ENCODE measurements at places on chromosomes 16 and 17.

DNA sequence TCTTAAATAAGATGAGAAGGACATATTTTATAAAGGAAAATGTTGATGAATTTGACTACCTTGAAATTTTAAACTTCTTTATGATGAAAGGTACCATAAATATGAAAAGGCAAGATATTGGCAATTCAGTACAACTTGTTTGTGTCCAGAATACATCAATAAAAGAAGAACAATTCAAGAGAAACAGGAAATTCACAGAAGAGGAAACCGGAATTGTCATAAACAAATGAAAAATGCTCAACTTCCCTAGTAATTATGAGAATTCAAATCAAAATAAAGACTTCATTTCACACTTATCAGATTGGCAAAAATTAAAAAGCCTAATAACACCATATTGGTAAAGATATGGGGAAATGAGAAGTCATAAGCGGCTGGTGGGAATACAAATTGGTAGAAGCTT is 54.3 kb downstream of the WSB1 start:
- DNase-seq, result no peak

GRCh38 chr16:1790611-1791255 is 2.8 kb downstream of the IGFALS start:
- no peak for DNase-seq

DNA sequence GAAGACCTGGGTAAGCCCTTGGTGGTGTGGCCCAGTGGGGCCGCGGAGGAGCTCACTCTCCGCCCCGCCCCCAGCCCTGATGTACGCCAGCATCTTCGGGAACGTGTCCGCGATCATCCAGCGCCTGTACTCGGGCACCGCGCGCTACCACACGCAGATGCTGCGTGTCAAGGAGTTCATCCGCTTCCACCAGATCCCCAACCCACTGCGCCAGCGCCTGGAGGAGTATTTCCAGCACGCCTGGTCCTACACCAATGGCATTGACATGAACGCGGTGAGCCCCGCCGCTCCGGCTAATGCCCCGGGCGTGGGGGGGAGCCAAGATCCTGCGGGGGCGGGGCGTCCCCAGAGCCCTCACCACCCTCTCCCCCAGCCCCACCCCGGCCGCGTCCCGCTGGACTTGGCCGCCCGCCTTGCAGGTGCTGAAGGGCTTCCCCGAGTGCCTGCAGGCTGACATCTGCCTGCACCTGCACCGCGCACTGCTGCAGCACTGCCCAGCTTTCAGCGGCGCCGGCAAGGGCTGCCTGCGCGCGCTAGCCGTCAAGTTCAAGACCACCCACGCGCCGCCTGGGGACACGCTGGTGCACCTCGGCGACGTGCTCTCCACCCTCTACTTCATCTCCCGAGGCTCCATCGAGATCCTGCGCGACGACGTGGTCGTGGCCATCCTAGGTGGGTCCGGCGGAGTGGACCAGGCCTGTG is 12.1 kb upstream of the DCAF7 start:
- DNase-seq, result no peak

DNA sequence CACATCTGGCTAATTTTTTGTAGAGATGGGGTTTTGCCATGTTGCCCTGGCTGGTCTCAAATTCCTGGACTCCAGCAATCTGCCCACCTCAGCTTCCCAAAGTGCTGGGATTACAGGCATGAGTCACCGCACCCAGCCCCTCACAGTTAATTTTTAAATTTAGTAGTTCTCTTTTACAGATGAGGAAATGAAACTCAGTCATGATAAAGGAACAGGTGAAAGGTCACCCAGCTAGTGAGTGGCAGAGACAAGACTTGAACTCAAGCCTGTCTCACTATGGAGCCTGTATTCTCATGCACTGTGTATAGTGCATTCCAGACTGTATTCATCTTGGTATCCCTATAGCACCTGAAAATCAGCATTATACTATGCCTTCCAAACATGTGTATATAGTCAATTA is 77.1 kb upstream of the WSB1 start:
- no peak for DNase-seq

DNA sequence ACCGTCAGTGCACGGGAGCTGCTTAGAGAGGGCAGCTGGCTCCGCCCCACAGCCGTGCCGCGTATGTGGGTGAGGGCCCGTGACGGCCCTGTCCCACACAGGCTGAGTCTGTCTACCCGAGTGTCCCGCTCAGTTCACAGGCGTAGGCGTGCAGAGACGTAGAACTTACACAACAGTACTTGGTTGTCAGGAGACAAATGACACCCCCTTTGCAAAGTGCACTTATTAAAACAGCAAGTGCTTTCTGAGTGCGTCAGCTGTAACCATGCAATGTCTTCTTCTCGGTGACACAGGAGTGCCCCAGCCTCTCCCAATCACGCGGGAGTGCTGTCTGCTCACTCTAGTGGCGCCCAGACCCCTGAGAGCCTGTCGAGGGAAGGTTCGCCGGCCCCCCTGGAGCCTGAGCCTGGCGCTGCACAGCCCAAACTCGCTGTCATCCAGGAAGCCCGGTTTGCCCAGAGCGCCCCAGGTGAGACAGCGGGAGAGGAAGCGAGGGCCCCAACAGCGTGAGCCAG is 64.2 kb downstream of the FOXK2 start:
- DNase-seq, result no peak

- no peak for DNase-seq
Observed at GRCh38 chr17:3447625-3448024, 14.0 kb upstream of the OR1E2 start.

DNA sequence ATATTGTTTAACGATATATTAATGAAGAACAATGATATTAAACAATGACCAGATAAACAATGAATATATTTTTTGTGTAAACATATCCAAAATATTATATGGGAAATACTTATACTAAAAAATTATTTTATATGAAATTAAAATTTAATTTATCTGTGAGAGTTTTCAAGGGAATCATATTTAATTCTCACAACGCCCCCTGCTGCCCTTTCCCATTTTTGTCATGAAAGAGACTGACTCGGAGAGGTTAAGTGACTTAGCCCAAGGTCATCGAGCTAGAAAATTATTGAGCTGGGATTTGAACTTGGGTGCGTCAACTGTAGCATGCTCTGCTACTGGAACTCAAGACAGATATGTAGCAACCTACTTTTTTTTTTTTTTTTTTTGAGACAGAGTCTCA is 7.2 kb upstream of the MYCBPAP start:
- DNase-seq, result no peak

DNA sequence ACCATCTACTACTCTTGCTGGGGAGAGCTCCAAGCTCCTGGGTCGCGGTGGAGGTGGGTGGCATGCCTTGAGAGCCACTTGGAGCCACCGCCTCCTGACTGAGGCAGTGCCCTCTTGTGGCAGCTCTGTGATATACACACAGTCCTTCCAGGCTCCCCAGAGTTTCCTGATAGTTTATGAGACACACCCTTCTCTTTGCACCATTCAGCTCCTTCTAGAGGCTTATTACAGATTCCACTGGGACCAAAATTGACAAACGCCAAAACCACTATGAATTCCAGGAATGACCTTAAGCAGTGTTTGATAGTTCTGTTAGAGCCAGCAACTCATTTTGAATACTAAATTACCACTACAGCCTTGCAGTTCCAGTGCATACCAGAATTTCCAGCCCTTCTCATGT is 170.1 kb upstream of the CDH13 start:
- DNase-seq, result no peak

DNA sequence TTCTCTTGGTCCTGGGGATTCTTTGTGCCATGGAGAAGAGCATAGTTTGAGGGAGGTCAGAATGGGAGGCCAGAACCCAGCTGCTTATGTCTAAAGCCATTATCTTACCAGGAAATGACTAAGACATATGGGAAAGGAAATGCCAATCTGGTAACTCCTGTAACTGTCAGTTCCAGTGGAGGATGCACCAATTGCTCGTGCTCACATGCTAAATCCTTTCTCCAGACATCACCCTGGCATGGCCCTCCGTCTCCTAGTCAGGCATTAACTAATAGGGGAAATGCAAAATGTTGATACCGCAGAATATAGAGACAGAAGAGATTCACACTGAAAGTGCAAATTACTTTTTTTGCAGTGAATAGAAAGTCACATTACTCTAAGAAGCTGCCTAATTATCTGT is 255.6 kb upstream of the HSBP1 start:
- no peak for DNase-seq

GRCh38 chr16:11109566-11109965 is 146.4 kb downstream of the SOCS1 start:
- no peak for DNase-seq

GRCh38 chr17:12554251-12554650 is 111.4 kb upstream of the MYOCD start:
- DNase-seq, result no peak

DNA sequence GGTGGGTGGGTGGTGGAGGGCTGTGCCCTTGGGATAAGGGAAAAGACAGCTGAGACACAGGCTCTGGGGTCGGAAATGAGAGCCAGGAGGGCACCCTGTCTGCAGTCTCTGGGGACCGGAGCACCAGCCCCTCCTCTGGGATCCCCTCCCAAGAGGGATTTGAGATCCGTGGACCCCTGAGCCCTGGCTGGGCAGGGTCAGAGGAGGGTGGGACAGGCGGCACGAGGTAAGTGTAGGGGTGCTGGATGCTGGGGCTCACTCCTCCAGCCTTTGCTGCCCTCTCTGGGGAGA is 425 bp downstream of the SGSH start:
- DNase-seq, result no peak

GRCh38 chr16:54075446-54075845 is 211.1 kb downstream of the IRX3 start:
- no peak for DNase-seq

- no peak for DNase-seq
Observed at GRCh38 chr17:75877752-75878173, 618 bp downstream of the TRIM47 start.

DNA sequence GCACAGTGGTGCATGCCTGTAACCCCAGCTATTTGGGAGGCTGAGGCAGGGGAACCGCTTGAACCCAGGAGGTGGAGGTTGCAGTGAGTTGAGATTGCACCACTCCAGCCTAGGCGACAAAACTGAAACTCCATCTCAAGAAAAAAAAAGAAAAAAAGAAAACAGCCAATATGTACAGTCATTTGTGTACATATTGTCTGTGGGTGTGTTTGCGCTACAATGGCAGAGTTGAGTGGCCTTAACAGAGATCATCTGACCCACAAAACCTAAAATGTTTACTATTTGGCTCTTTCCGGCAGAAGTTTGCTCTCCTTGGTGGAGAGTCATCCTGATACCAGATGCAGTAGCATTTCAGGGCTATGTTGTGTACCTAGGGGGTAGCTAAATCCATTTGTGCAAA is 57.9 kb downstream of the ARSG start:
- no peak for DNase-seq

GRCh38 chr16:80693553-80693952 is 110.8 kb downstream of the CDYL2 start:
- no peak for DNase-seq

DNA sequence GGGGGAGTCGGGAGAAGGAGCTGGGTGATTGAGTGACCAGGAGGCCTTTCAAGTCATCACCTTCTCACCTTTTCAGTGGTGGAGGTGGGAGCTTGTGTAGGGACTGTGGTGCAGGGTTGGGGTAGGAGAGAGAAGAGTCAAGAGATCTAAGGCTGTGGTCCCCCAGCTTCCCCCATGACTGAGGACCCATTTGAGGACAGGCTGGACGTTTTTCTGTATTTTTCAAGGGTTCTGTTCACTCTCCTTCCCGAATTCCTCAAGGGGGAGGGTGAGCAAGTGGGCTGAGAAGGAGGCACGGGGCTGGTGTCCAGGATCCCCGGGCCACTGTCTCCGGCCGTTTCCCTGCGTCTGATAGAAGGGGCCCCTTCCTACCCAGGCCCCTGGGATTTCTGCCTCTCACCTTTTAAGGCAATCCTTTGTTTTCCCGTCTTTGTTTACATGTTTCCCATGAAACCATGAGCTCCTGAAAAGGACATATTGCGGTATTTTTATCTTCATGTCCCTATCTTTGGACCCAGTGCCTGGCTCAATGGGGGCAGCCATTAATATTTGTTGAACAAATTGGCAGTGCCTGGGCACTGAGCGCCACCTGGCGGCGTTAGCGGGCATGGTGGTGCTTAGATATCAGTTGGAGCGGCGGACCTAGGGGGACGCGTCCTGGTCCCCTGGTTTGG is 9.2 kb upstream of the CD300A start:
- DNase-seq, result no peak

- no peak for DNase-seq
Observed at GRCh38 chr16:69367980-69368379, 16.4 kb upstream of the TMED6 start.

GRCh38 chr17:82108961-82109475 is 11.0 kb upstream of the FASN start:
- DNase-seq, result no peak

GRCh38 chr16:87681981-87682570 is 79.8 kb downstream of the JPH3 start:
- DNase-seq, result no peak

DNA sequence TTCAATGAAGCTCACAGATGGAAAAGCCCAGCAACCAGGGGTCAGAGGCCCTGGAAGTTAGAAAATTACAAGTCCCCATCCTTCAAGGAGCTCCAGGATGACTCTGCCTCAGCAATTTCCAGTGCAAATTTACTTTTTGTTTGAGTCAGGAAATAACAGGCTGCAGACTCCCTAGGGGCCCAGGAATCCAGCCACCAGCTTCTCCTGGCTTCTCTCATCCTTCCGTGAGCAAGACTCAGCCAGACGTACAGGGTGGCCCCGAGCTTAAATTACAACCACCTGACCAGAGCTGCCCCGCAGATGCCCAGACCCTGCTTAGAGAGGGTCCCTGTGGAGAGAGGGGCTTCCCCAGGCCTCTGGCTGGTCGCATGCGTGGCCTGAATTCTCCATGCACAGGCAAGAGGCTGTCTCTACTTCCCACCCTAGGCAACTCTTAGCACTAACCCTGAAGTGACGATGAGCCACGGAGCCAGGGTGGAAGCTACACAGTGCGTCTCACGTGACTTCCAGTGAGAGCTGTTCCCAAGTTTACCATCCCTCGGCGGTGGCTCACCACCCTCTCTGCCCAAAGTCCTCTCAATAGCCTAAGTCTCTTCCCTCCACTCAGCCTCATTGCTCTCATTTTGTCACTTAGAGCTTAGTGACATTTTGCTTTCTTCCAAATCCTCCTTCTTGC is 27.1 kb downstream of the GPR142 start:
- DNase-seq, result no peak

- DNase-seq, result no peak
Observed at GRCh38 chr16:31505483-31505882, 2.7 kb downstream of the RUSF1 start.

GRCh38 chr16:85259832-85260167 is 147.5 kb upstream of the CIBAR2 start:
- DNase-seq, result no peak

DNA sequence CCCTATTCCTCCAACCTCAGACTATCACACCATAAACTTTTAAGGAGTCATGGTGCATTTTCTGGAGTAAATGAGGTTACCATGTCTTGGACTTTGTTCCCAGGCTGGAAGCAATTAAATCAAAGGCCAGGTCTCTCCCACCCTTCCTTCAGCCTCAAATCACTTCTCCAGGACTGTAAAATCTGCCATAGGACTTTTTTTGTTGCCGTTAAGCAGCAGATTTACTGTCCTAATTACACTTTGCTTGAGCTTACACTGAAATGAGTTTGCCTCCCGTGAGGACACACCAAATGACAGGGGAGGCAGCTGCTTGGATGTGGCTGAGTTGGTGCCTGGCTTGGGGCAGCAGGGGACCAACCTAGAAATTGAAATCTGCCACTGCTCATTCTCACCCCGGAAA is 14.7 kb downstream of the DCAKD start:
- DNase-seq, result no peak

GRCh38 chr16:78209951-78210661 is 110.7 kb downstream of the WWOX start:
- no peak for DNase-seq

- no peak for DNase-seq
Observed at GRCh38 chr17:2939714-2940351, 123.6 kb downstream of the OR1D5 start.
